ENCODE measurements at places on chromosomes 5 and 9. TPM values are rescaled to one million over a fixed set of nuclear protein-coding genes. Genes with fewer than 3 reads are reported as not detected.
A peak's percentile ranks its signal among the peaks of the same experiment; 100 is the strongest.

DNA sequence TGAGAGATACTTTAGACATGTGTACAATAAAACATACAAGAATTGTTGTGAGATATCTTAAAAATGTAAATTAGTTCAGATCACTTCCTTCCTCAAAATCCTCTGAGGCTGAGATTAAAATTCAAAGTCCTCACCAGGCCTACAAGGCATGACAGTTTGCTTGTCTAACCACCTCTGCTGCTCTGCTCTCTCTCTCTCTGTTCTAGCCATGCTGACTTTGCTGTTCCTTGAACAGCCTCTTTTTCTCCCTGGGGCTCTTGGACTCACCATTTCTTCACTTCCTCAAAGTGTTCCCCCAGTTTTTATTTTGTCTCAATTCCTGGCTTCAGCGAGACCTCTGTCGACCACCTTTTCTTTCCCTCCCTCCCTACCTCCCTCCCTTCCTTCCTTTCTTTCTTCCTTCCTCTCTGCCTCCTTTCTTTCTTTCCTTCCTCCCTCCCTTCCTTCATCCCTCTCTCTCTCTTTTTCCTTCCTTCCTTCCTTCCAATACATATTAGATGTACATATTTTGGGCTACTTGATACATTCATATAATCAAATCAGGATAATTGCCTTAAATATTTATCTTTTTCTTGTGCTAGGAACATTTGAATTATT lies 27.0 kb downstream of the CATSPER3 start:
- DNase-seq, result no peak

GRCh38 chr5:44974813-44975212 lies 166.1 kb downstream of the MRPS30 start:
- DNase-seq, result no peak

- DNase-seq, result no peak
These were observed 7.8 kb downstream of the ENG start for GRCh38 chr9:127846443-127847177.

DNA sequence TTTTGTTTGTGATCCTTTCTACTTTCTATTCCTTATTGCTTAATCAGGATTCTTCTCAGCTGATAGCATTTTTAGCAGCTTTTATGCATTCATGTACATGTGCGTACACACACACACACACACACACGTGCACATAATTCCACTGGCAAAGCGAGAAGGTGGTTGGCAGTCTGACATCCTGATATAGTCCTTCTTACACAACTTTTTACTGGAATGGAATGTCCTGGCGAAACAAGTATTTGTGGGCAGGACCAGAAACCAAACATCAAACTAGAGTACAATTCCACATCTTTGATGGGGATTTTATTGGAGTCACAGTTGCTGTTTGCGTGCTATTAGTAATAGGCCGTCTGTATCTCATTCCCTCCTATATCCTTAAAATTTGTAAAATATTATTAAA lies 356.5 kb downstream of the CCDC171 start:
- no peak for DNase-seq

DNA sequence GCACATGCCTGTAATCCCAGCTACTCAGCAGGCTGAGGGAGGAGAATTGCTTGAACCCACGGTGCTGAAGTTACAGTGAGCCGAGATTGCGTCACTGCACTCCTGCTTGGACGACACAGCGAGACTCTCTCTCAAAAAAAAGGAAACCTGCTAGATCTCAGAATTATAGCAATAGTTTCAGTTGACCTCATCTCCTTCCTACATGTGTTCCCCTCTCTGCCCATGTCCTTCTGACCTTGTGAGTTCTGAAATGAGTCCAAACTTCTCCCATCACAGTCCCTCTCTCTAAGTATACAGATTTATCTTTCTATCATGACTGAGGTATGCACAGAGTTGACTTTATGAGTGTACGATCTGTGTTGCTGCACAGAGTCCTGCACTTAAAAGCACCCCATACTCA lies 44.6 kb upstream of the SHOC1 start:
- DNase-seq, result no peak

- no peak for DNase-seq
These were observed 450.9 kb downstream of the CCDC171 start for GRCh38 chr9:16003785-16004184.

DNA sequence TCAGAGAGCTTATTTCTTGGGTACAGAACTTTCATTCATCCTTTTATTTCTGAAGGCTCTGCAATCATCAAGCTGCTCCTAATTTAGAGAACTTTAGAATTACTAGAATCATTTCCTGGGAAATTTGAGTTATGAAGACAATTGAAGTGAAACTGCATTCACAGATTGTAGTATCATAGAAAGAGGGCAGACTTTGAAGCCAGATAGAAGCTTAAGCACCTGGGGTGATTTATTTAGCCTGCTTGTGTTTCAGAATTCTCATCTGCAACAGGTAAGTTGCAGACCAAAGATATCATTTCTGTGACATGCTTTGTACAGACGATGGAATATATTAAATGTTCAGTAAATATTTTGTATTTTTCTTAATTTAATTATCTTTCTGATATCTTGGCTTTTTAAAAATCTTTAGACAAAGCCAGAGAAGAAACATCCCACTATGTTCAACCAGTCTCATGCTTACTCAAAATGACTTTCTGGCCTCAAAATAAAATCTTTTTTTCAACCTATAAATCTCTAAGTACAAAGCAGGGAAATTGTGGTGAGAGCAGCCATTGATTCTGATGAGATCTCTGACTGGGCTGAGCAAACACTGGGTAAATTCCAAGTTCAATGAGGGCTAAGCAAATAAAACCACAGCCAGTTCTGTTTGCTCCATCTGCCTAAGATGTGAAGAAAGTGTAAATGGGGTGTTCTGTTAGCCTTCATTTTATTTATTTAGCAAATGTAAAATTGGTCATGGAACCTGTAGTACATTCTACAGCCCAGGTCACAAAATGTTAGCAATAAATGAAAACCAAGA lies 264.7 kb upstream of the CCNG1 start:
- DNase-seq, result no peak

COMMD10 gene
- 27.5 TPM for total RNA-seq

- no peak for DNase-seq
These were observed 180.9 kb downstream of the ZNF462 start for GRCh38 chr9:107043886-107044285.

DNA sequence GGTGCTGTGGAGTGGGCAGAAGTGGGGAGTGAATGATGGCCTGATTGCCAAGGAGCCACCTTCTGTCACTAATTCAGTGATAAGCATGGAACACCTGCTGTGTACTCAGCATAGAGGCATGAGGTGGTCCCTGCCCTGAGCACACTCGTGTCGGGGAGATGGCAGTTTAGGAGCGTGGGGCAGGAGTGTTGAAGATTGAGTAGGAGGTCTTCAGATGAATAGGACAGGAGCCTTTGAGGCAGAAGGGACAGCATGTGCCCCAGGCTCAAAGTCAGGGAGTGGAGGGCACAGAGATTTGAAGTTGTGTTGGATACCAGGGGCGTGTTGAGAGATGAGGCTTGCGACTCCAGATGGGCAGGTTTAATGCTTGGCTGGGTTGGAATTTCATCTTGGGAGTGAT lies 55.0 kb downstream of the ZNF618 start:
- no peak for DNase-seq

GRCh38 chr5:80590766-80591165 lies 20.7 kb upstream of the ANKRD34B start:
- no peak for DNase-seq

- peak; percentile 90 for DNase-seq
These were observed 51.7 kb downstream of the SHB start for GRCh38 chr9:38017149-38017884.

DNA sequence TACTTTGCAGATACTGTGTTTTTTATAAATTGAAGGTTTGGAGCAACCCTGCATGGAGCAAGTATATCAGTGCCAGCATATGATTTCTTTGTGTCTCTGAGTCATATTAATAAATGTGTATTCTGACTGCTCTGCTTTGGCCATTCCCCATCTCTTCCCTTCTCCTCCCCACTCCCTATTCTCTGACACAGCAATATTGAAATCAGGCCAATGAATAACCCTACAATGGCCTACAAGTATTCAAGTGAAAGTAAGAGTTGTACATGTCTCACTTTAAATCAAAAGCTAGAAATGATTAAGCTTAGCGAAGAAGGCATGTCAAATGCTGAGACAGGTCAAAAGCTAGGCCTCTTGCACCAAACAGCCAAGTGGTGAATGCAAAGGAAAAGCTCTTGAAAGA lies 82.2 kb upstream of the TLX3 start:
- no peak for DNase-seq

GRCh38 chr5:143400541-143401226 lies 2.8 kb downstream of the NR3C1 start:
- DNase-seq, result no peak

DNA sequence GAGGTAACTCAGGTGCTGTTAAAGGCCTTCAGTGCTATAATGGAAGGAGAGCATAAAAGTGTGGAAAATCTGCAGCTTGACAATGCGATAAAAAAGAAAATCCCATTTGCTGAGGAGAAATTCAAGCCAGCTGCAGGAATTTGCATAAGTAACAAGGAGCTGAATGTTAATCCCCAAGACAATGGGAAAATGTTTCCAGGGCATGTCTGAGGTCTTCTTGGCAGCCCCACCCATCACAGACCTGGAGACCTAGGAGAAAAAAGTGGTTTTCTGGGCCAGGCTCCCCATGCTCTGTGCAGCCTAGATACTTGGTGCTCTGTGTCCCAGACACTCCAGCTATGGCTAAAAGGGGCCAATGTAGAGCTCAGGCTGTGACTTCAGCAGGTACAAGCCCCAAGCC lies 1159.6 kb downstream of the CDH18 start:
- DNase-seq, result no peak

CFAP77 gene
- total RNA-seq, result 1.2 TPM
